ENCODE measurements at places on chromosomes 3 and 15. TPM values are rescaled to one million over a fixed set of nuclear protein-coding genes. Genes with fewer than 3 reads are reported as not detected.

- DNase-seq: no peak
Measured at GRCh38 chr15:33581032-33581431, 270.3 kb downstream of the RYR3 start.

DNA sequence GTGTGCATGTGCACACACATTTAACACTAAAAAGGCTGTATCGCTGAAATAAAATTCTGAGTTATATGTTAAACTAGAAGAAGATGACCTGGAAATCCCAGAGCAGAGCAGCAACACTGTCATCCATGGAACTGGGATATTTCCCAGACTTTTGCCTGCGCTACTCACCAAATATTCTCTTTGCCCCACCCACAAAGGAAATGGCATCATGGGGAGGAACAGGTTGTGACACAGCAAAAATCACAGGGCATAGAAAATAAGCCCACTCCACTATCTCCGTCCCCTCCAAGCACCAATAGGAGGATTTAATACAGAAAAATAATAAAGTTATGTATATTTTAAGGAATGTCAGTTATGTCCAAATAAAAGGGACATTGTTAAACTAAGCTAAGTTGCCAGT, 71.7 kb downstream of the COL8A1 start:
- DNase-seq: no peak

GRCh38 chr3:72187131-72187530, 402.2 kb upstream of the PROK2 start:
- no peak for DNase-seq

- DNase-seq: no peak
Measured at GRCh38 chr3:65890328-65890727, 148.4 kb downstream of the MAGI1 start.

DNA sequence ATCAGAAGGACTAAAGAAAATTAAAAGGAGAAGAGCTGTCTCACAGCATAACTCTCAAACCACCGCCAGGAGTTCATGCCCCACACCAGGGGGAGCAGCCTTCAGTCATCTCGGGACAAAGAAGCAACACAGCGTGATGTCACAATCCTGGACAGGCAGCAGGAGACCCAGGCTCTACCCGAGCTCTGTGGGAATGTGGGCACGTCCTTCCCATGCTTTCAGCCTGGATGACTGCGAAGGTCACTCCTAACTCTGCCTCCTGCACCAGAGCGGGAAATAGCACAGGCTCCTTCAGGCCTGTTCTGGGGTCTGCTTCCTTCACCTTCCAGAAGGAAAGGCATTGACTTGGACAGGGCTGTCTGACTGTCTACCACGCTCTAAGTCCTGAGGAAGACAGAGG, 31.3 kb downstream of the NOX5 start:
- peak; percentile 31 for DNase-seq

DNA sequence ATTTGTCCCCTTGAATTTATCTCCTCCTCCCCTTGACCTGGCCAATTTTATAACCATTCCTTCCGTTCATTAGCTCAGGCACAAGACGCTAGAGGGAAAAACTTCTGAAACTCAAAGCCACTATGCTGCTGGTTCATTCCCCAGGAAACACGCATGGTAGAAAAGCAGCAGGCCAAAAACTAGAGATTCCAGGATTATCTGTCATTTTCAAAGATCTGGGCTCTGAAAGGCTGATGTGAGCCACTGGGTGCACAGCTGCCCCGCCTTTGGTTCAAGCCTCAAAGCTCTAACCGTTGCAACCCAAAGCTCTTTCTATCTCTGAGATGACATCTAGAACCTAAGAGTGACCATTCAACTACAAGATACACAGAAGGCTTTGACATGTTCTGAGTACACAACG, 6.1 kb downstream of the ANP32A start:
- DNase-seq: no peak

DNA sequence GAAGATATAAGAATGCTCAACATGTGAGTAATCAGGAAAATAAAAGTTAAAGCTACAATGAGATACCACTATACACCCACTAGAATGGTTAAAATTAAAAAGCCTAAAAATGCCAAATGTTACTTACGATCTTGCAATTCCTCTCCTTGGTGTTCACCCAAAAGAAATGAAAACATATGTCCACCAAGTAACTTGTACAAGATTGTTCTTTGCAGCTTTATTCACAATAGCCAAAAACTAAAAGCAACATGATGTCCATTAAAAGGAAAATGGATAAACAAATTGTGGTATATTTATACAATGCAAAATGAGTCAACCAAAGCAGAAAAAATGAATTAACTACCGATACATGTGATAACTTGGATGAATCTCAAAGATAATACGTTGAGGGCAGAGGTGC, 301.6 kb upstream of the THBS1 start:
- DNase-seq: no peak

DNA sequence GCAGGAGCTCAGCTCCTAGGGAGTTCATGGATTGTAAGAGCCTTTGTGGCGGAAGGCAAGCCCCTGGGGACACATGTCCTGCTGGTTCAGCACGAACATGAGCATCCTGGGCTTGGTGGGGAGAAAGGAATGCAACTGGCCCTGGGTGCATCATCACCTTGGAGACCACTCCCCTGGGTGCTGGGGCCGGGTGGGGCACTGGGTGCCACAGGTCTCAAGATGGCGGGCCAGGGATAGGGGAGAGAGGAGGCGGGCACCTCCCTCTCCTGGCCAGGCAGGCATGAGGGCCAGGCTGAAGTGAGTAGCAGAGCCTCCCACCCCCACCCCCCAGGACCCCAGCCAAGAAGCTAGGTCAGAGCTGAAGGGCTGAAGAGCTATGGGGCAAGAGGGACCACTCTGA, 768 bp downstream of the PCBP4 start:
- no peak for DNase-seq

GRCh38 chr3:25856902-25857518, 67.1 kb downstream of the OXSM start:
- DNase-seq: no peak

DNA sequence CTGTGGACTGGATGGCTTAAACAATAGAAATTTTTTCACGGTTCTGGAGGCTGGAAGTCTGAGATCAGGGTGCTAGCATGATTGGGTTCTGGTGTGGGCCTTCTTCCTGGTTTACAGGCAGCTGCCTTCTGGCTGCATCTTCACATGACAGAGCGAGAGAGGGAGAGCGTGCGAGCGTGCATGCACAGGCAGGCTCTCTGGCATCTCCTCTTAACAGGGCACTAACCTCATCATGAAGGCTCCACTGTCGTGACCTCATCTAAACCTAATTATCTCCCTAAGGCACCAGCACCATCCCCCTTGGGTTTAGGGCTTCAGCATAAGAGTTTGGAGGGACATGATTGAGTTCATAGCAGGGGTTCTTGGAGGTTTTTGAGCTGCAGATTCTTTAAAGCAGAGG, 292.0 kb upstream of the C2CD4B start:
- DNase-seq: no peak

- DNase-seq: no peak
Measured at GRCh38 chr3:155746703-155747102, 1.8 kb upstream of the PLCH1 start.

- DNase-seq: no peak
Measured at GRCh38 chr15:57090496-57090859, 172.0 kb downstream of the TCF12 start.

DNA sequence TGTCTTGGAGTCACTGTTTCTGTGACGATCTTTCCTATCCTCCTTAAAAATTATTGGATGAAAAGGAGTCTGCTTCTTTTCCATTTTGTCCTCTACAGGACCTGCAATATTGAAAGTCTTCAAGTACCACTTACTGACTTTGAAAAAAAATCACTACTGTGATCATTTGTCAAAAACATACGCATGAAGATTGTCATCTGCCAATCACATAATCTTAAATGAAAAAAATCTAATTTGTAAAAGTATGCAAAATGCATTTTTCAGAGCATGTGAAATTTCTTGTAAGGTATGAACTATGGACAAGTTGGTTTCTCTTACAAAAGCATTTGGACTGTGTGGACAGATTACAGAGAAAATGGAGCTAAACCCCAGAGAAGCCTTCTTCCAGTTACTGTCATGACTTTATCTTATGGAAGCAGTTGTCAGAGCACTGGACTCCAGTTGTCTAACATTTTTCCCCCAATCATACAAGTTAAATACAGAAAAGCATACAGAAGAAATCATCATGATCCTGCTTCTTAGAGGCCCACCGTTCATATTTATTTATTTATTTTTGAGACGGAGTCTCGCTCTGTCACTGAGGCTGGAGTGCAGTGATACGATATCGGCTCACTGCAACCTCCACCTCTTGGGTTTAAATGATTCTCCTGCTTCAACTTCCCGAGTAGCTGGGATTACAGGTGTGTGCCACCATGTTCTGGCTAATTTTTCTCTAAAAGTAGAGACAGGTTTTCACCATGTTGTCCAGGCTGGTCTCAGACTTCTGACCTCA, 3.4 kb upstream of the PXK start:
- no peak for DNase-seq

GRCh38 chr3:184005941-184006507, 11.7 kb downstream of the ABCC5 start:
- DNase-seq: peak; percentile 25

DNA sequence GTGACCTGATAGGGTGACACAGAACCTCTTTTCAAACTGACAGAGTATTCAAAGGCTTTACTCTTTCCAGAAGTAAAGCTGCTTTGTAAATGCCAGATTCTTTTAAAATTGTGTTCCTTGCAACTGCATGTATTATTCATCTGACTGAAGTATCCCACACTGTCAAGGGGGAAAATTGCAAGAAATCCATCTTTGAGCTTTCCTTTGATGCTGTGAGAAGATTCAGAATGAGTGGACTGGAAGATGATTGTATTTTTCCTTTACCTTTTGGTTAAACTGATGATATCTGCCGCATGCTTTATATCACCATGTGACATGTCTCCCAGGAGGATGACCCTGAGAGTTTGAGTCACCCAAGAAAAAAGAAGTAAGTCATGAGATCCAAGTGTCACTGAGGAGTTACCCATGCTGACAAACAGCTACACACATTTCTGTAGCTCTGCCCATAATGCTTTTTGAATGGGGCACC, 250.8 kb upstream of the CBLB start:
- DNase-seq: no peak

GRCh38 chr3:139672884-139673283, 4.9 kb downstream of the NMNAT3 start:
- no peak for DNase-seq

GRCh38 chr15:81256916-81257315, 60.2 kb downstream of the IL16 start:
- DNase-seq: no peak

GRCh38 chr3:28951772-28952556, 328.9 kb upstream of the RBMS3 start:
- DNase-seq: no peak

- DNase-seq: no peak
Measured at GRCh38 chr3:177135841-177136492, 61.3 kb downstream of the TBL1XR1 start.

DNA sequence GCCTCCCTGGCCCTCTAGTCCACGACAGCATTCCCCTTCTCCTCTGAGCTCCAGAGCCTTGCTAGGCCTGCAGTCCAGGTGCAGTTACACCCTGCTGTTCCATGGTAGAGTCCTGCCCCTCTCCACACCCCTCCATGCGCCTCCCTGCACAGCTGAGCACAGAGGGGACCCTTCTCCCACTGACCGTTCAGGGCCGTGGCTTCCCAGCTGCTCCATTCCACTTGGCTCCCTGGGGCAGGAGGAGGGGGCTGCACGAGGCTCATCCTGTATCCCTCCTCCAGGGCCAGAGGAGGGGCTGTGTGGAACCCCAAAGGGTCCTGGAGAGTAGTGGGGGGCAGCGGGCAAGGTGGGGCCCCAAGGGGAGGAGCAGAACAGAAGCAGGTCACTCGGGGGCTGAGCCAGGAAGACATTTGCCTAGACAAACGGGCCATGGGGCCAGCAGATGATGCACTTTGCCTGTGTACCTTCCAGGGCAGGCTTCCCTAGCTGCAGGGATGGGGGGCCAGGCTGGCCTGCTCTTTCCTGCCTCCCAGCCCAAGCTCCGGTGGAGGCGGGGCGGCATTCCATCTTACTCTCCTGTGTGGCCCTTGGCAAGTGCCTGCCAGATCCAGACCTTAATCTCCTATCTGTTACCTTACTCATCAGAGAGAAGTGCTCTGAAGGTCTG, 20.7 kb upstream of the GOLGA6C start:
- peak; percentile 13 for DNase-seq

DNA sequence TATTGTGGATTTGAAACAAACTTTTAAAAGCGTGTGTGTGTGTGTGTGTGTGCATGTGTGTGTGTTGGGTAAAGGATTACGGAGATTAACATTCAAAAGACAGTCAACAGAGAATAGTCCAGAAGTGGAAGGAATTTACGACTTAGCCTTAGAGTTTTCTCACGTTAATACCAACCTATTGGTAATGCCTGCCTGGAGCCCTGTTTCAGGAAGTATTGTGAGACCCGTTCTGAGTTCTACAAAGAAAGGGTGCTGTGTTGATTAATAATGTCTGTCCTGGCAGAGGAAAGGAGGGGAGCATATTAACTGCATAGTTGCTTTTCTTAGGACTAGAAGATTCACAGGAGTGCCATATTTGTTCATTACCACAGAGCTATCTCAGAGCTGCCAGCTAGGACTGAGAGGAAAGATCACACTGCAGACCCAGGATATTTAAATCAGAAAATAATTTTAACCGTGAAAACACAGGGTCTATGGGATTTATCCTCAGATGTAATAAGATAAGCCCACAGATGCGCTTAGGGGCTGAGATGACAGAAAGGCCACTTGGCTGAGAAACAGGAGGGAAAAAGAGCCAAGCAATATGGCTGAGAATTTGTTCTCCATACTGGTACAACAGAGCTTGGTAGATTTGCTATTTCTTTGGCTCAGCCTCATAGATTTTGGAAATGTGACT, 40.5 kb upstream of the FRMD4B start:
- no peak for DNase-seq

DNA sequence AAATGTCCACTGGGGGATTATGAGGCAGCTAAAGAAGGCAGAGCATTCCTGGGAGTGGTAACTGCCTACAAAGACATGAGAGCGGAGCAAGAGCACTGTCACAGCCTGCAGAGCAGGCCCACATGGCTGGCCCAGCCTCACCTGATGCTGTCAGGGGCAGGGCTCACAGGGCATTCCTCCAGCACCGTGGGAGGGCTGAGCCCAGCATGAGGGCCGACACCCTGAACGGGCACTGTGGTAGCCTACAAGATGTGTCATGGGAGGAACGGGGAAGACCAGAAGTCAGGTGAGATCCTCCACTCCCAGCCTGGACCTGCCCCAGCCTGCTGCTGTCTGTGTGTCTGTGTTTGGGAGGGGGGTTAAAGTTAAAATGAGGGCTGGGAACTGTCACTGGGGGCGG, 30.1 kb downstream of the CCDC12 start:
- DNase-seq: no peak

GRCh38 chr3:40994611-40995010, 204.7 kb upstream of the CTNNB1 start:
- no peak for DNase-seq

GOLGA6L10 gene
- total RNA-seq: 5.1 TPM

FOXL2 gene
- total RNA-seq: 1.4 TPM

ERICH6 gene
- not detected for total RNA-seq

ANKRD28 gene
- 51.6 TPM for total RNA-seq

VPS33B gene
- total RNA-seq: 20.7 TPM

HAUS2 gene
- 23.2 TPM for total RNA-seq

ACTC1 gene
- 11.4 TPM for total RNA-seq

DIPK2A gene
- total RNA-seq: 28.0 TPM

LINGO1 gene
- 60.5 TPM for total RNA-seq

RAB7A gene
- 184 TPM for total RNA-seq

SFMBT1 gene
- total RNA-seq: 20.9 TPM
